NCI-H2171 treated with DMSO at 0.1 percent for 48 hours (cell line): ENCODE measurements at places on chromosomes 7 and 10.

DNA sequence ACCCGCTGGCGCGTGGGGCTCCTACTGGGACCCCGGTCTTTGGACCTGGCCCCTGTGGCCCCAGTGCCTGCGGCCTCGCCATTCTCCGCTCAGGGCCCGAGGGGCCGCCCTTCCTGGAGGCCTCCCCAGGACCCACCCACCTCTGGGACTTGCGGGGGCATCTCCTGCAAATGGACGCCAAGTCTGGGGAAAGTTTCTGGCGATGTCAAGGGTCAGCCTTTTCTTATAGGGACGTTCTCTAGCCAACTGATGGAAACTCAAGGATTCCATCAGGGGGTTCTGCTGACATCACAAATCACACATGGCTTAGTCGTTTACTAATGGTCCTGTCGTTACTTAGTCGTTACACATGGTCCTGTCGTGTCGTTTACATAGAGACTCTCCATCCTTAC is 57.7 kb upstream of the RHOBTB1 start:
- no peak for DNase-seq

GRCh38 chr7:88346357-88346756 is 39.7 kb upstream of the STEAP4 start:
- no peak for DNase-seq

- DNase-seq: no peak
Measured at GRCh38 chr10:19840776-19841175, 24.5 kb downstream of the PLXDC2 start.

GRCh38 chr7:132441935-132442334 is 134.3 kb downstream of the PLXNA4 start:
- no peak for DNase-seq

GRCh38 chr10:20984662-20985061 is 87.6 kb upstream of the NEBL start:
- no peak for DNase-seq

DNA sequence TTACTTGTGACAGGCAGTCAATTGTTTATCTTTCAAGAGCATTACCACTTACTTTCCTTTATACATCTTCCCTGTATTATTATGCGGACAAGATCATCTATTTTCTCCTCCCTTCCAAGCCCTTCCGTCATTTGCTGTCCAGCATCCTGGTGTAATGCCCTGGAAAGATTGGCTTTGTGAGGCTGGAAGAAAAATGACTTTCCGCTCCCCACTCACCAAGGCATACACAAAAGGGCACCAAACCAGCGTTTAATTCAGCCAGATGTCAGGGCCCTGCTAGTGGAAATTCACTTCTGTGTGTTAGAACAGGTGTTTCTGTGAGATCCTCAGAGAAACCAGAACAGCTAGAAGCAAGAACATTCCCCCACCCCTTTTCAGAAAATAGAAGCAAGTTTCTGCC is 128.1 kb upstream of the NANOS1 start:
- DNase-seq: peak; percentile 36

- peak; percentile 95 for DNase-seq
Measured at GRCh38 chr7:80935991-80936780, 17.3 kb upstream of the SEMA3C start.

DNA sequence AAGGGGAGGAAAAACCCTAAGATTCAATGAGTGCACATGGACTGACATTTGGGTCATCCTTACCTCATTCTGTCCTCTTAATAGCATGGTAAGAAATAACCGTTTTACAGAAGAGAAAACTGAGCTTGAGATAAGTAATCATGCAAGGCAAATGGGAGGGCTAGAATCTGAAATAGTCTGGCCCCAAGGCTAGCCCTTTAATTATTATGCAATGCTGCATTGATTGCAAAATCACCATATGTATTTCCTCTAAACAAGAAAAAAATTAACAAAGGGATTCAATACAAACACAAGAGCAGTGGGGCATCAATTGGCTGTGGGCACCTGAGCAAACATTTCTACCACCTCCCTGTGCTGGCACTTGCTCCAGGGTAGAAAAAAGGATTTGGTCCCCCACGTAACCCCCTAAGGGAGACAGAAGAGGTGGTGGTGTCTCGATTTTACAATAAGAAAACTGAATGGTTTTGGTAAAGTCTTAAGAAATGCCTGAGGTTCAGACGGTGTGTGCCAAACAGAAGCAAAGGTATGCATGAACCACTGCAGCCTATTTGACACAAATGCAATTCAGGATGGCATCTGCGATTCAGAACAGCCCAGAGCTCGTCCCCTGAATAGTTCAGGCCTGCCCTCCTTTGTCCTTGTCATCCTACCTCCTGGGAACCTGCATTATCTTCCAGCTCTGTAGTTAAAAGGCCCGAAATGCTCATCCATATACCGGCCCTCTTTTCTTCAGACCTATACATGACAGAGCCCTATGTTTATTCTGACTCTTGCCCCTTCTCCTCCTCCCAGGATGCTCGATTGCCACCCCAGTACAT is 23.6 kb downstream of the PIP4K2A start:
- DNase-seq: no peak

GRCh38 chr7:130141161-130141883 is 63.9 kb downstream of the TMEM209 start:
- DNase-seq: no peak

DNA sequence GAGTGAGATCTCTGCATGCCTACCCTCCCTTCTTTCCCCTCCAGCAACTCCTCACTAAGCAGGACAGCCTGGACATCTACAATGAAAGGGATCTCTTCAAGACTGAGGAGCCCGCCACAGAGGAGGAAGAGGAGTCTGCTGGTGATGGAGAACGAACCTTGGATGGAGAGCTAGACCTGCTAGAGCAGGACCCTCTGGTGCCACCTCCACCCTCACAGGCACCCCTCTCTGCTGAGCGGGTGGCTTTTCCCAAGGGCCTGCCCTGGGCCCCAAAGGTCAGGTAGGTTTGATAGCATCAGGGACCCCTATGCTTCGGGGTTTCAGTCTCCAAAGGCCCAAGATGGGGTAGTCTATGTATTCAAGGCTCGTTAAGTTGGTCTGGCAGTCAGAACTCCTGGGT is 23.9 kb downstream of the STRIP2 start:
- no peak for DNase-seq

- DNase-seq: no peak
Measured at GRCh38 chr7:157574120-157574825, 237.5 kb downstream of the DNAJB6 start.

- DNase-seq: no peak
Measured at GRCh38 chr10:71052076-71052660, 160.2 kb upstream of the UNC5B start.

- no peak for DNase-seq
Measured at GRCh38 chr10:30359373-30360206, 10.5 kb upstream of the MTPAP start.

DNA sequence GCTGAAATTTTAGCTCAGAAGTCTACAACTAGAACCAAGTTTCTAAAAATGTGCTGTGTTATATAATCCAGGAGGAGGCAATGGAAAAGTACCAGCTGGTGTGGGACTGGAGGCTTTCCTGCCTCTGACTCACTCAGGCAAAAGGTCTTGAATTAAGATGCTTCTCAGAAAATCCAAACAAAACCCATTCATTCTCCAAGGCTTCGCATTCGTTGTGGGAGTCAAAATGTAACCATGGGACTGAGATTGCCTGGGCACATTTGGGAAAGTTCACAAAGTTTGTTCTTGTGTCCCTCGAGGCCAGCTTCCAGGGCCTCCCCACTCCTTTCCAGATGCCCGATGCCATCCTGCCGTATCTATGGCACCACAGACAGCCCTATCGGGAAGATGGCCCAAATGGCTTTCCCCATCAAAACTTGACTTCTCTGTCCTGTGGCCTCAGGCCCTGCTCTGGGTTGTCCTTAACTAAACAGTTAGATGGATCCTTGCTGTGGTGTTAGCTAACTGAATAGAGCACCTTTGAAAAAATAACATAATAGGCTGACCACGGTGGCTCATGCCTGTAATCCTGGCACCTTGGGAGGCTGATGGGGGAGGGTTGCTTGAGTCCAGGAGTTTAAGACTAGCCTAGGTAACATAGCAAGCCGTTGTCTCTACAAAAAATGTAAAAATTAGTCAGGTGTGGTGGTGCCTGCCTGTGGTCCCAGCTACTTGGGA is 180.5 kb downstream of the PFKFB3 start:
- no peak for DNase-seq

GRCh38 chr10:13700473-13701144 is 113.8 kb downstream of the PRPF18 start:
- no peak for DNase-seq

DNA sequence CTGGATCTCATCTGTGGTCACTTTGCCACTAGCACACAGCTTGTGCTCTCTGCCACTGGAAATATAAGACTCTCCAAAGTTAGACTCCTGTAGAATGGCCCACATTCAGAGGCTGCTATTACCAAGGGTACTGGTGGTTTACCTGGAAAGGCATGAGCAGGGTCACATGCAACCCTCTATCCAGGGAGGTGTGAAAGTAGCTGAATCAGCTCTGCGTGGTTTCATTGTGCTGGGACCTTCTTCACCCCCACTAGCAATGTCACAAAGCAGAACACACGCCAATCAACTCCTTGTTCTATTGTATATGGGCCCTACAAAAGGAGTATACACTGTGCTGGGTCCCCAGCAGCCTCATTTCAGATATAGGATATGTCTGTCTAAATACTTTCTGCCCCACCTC is 353.6 kb upstream of the AUTS2 start:
- no peak for DNase-seq

GRCh38 chr7:94237417-94237816 is 157.3 kb upstream of the COL1A2 start:
- DNase-seq: no peak

DNA sequence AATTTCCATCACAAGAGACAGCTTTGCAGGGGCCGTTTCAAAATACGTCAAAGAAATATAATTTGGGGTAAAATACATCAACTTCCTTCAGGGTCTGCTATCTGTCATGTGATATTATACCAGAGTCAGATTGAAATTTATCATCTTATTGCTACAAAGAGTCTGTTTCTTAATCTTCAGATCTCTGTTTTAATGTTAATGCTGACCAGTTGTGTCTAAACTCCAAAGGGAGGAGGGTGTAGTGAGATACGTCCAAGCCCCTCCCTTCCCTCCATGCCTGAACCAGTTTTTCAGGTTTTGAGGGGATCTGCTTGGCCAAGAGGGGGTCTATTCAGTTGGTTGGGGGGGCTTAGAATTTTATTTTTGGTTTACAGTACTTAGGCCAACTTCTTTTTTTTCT is 891.6 kb downstream of the GRM8 start:
- no peak for DNase-seq

- no peak for DNase-seq
Measured at GRCh38 chr10:123746061-123746460, 79.9 kb downstream of the GPR26 start.

- no peak for DNase-seq
Measured at GRCh38 chr7:155986497-155987160, 174.4 kb upstream of the SHH start.

DNA sequence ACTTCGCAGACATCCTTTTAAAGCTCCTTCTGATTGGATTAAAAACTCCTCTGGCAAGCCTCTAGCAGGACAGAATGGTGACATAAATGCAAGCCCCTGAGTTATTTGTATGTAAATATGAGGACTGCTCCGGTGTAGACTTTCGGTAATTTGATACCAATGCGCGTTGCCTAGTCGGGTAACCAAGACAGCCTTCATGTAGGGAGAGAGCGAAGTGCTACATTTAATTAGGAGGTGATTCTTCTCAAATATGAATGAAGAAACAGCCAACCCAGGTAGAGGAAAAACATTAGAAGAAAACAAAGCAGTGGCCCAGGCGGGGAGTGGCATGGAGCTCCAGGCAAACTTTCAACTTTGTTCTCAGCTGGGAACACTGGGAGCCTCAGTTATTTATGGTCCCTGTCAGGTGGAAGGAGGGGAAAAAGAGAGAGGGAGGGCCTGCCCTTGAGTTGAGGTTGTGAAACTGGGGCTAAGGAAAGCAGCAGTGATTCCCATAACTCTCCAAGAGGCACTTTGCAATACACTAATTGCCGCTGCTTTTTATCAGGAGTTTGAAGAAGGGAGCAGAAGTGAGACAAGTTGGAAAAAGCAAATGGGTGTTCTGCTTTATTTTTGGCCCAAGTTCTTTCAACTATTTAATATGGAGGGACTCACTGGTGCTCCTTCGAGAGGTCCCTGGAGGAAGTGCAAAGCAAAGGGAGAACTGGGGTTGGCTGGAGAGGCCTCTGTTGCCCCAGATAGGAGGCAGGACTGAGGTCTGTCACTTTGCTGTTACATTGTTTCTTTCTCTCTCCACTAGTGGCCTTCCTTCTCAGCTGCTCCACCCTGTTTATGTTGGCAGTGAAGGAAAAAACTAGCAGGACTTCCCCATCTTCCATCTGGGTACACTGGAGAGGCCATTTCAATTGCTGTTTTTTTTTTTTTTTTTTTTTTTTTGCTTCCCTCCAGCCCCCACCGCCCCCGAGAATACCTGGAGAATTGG is 234.6 kb upstream of the CCDC6 start:
- peak; percentile 90 for DNase-seq

GRCh38 chr10:12543589-12543988 is 194.2 kb downstream of the CAMK1D start:
- DNase-seq: no peak

DNA sequence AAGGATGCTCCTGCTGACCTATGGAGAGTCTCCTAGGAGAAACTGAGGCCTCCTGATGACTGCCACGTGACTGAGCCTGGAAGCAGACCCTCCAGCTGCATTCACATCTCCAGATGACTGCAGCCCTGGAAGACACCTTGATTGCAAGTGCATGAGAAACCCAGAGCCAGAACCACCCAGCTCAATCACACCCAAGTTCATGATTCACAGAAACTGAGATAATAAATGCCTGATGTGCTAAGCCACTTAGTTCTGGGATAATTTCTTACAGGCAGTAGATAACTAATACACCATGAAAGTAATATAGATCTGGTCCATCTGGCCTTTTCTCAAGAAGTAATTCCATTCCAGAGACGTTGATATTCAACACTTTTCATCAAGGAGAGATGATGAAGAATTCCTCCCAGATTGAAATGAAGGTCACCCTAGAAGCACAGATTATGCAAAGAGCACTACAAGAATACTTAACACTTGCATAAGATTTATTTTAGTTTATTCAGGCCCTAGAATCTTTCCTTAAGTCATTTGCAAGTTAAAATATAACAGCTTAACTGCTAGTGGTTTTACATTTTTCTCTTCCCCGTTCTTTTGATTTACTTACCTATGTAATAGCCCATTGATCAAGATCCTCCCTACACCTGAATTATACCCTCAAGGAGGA is 208.2 kb upstream of the INHBA start:
- DNase-seq: no peak

DNA sequence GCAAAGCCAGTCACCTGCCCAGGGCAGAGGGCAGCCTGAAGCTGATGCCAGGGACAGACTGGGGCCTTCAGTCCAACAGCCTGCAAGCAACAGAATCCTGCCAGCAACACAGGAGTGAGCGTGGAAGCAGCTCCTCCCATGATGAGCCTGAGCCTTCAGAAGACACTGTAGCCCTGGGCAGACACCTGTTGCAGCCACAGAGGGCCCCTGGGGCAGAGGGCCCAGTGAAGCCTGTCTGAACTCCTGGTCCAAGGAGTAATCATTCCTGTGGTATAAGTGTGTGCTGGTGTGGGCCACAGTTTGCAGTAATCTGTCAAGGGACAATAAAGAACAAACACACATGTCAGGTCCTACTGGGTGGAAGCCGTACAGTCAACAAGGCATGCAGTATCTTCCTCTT is 2.9 kb upstream of the PFKP start:
- no peak for DNase-seq

GRCh38 chr7:20624666-20625385 is 9.4 kb downstream of the ABCB5 start:
- DNase-seq: no peak

GRCh38 chr10:77925795-77926565 is 575 bp downstream of the DLG5 start:
- DNase-seq: peak; percentile 17

- DNase-seq: peak; percentile 68
Measured at GRCh38 chr7:128361411-128362379, at the start of gene PRRT4. PRRT4 (minus strand) TSS chr7:128361690.
